Hematopoietic multipotent progenitor cell treated with erythropoietin and hydrocortisone succinate and interleukin-3 and kit ligand, for 17 days (in vitro differentiated cells): ENCODE measurements at places on chromosomes 6 and 20.

DNA sequence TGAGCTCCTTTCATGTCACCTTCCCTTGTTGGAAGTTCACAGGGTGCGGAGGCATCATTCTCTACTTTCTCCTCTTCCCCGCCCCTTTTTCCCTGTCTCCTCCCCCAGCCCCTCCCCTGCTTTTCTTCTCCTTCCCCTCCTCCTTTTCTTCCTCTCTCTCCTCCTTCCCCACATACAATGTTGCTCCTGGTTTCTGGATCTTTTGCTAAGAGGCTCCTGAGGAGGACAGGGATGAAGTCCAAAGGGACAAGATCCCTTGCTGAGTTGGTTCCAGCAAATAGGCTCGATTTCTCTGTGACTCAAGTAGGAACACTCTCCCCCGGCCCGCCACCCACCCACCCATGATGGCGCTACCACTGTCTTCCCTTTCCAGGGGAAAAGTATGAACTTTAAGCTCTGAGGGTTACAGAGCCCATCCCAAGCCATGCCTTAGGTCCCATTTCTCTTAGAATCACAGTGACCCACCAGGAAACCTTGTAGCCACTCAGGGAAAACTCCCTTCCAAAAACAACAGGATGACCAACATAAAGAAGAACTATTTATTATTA, 852 bp upstream of the TFEB start:
- no peak for DNase-seq

DNA sequence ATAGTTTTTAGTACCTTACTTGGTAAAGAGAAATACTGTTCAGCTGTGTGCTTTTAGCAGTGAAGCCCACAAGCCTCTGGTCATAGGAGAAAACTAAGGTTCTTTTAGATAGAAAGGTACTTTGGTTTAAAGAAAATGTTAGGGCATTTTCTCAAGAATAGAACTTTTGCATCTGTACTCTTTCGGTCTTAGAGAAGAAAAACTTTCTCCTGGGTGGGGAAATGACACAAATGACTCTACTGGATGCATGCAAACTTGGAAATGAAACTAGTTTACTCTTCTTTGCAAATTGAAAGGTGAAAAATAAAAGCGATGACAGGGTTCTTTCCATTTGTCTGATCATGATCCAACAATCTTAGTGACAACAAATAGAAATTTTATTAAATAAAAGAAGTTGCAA, 2.1 kb upstream of the TMEM217 start:
- peak; percentile 50 for DNase-seq

GRCh38 chr20:51376111-51376510, 166.4 kb downstream of the NFATC2 start:
- no peak for DNase-seq

- DNase-seq = no peak
Measured at GRCh38 chr6:143575901-143576426, 64.4 kb upstream of the FUCA2 start.

DNA sequence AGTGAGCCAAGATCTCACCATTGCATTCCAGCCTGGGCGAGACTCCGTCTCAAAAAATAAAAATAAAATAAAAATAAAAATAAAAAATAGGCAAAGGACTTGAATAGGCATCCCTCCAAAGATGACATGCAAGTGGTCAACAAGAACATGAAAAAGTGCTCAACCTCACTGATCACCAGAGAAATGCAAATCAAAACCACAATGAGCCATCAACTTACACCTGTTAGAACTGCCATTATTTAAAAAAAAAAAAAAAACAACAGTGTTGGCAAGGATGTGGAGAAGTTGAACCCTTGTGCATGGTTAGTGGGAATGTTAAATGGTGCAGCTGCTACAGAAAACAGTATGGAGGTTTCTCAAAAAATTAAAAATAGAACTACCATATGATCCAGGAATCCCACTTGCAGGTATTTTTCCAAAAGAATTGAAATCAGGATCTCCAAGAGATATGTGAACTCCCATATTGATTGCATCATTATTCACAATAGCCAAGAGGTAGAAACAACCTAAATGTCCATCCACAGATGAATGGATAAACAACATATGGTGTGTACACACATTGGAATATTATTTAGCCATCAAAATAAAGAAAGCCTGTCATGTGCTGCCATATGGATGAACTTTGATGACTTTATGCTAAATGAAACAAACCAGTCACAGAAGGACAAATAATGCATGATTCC, 2.8 kb downstream of the C20orf203 start:
- DNase-seq = no peak

- no peak for DNase-seq
Measured at GRCh38 chr6:163585932-163586437, 171.5 kb downstream of the QKI start.

DNA sequence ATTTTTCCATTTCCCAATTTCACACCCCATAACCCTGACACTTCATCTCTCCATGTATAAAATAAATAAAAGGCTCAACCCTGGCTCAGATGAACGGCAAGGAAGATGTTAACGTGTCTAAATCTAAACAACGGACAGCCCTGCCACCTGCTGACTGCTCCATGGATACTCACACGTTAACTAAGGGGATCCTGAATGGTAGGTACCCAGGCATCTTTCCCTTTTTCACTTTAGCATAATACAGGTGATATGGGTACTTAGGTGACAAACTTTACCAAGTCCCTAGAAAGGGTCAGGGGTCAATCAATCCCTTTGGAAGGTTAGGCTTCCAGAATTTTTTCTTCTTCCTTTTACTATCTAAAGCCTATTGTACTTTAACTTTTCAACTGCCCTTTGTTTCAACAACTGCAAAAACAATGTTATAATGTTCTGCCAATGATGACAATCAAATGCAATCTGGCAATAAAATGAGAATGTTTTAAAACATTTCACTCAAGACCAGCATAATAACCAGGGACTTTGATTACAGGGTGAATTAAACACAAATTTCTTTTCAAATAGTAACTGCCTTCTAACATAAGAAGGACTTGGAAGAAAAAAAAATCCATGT, 52.4 kb upstream of the IPCEF1 start:
- no peak for DNase-seq

GRCh38 chr20:12355185-12355584, 437.5 kb downstream of the BTBD3 start:
- DNase-seq = no peak

DNA sequence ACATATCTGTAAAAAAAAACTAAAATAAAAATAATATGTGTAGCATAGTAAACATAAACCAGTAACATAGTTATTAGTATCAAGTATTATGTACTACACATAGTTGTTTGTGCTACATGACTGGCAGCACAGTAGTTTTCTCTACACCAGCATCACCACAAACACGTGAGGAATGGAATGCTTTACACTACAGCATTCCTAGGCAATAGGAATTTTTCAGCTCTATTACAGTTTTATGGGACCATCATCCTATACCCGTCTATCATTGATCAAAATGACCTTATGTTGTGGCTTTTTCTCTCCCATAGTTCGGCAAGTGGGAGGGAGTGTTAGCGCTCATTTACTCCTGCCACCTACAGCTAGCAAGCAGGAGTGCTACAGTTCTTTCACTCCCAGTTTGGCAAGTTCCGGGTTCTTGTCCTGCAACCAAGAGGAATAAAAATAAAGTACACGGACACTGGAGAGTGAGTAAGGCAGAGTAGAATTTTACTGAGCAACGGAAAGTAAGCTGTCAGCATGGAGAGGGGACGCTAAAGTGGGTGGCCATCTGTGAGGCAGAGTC, 196.8 kb upstream of the HSF2 start:
- DNase-seq = no peak

- peak; percentile 64 for DNase-seq
Measured at GRCh38 chr6:133947302-133947900, 5.6 kb upstream of the TBPL1 start.

DNA sequence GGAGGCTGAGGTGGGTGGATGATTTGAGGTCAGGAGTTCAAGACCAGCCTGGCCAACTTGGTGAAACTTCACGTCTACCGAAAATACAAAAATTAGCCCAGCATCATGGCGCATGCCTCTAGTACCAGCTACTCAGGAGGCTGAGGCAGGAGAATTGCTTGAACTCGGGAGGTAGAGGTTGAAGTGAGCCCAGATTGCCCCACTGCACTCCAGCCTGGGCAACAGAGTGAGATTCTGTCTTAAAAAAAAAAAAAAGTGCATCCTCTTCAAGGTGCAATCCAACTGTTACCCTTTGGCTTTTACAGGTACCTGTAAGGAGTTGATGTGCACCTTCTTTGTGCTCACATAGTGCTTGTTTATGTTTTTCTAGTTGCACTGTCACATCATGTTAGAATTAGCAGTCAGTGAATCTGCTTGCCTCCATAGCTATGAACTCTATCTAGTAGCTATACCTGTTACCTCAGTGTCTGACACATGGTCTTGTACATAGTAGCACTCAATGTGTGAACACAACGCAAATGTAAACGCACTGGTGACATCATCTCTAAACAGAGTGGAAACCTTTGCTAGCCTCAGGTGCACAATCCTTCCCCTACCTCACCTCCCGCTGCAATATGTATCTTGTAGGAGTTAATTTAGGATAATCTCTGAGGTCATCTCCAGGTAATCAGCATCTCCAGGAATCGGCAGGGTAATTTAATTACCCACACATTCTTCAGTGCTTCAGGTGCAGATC, 9.7 kb downstream of the MSH5 start:
- DNase-seq = no peak

GRCh38 chr6:35176301-35177024, 35.3 kb upstream of the TCP11 start:
- no peak for DNase-seq

- DNase-seq = no peak
Measured at GRCh38 chr6:149112976-149113375, 204.5 kb upstream of the TAB2 start.

GRCh38 chr20:39214828-39215227, 252.7 kb downstream of the DHX35 start:
- no peak for DNase-seq

DNA sequence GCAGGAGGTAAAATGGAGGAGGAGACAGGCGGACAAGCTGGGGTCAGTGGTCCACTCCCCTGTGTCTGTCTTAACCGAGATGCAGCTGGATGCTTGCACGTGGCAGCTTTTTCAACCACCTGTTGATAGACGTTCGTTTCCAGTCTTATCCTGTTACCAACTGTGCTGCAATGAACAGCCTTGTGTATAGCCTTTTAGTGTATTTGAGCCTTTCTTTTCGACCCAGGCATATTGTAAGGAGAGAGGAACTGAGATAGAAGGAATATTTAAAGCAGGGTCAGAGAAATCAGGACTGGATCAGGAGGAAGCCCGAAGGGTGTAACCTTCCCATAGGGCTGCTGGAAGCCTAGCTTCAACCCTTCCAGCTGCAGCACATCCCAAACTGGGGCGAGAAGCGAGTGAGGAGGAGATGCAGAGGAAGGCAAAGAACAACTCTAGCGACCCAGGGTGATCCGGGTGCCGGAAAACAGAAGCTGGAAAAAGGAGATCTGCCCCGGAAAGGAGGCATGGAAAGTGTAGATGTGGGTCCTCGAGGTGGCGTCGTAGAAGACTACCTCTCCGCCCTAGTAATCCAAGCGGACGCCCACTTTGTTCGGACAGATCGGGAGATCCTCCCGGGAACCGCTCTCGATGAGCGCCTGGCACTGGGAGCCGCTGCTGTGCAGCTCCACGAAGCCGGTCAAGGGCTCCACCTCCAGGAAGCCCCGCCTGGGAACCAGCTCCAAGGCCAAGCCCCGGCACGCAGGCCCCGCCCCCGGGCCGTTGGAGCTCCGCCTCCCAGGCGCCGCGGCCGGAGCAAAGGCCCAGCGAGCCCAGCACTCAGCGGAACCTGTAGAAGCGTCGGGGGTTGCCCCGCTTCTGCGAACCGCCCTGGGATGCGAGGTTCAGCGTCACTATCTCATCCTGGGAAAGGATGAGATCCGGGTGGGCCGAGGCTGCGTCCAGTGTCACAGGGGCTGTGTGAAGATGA, 11.2 kb downstream of the TRIM31 start:
- DNase-seq = peak; percentile 93

DNA sequence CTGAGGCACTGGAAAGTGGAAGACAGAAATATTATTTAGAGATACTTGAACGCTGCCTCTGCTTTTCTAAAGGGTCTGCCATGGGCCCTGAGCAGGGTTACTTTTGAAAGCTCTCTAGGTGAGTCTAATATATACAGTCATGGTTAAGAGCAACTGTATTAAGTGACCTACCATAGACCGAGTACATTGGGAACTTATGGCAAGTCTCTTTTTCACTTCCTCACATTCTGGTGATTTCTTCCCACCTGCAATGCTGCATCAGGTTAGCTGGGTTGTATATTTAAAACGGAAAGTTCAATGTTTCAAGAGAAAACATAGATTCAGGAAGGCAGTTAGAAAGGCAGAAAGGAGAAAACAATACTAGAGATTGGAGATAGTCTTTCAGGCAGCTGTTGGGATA, 154.7 kb downstream of the PHF3 start:
- no peak for DNase-seq

GRCh38 chr6:11525468-11526155, 11.9 kb upstream of the TMEM170B start:
- no peak for DNase-seq

- no peak for DNase-seq
Measured at GRCh38 chr20:39823224-39823623, 861.1 kb downstream of the DHX35 start.

DNA sequence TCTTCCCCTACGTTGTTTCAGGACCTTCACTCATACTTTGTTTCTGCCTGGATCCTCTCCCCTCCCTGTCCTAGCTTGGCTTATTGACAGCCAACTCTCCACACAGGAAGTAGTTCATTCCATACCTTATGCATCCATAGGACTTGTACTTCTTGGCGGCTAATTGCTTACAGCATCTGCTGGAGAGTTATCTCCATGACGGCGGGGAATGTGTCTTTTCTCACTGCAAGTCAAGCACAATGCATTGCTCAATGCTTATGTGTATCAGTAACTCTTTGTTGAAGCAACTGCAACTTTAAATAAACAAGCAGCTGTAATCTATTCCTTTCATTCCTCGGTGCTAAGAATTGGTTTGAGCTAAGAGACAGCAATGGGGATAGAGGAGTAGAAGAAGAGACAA, 551.3 kb upstream of the EPHA7 start:
- no peak for DNase-seq

- no peak for DNase-seq
Measured at GRCh38 chr20:23164176-23164601, 78.1 kb upstream of the CD93 start.

GRCh38 chr20:32623667-32624157, 38.6 kb upstream of the NOL4L start:
- DNase-seq = no peak

GRCh38 chr6:40477246-40478126, 109.7 kb downstream of the LRFN2 start:
- no peak for DNase-seq

DNA sequence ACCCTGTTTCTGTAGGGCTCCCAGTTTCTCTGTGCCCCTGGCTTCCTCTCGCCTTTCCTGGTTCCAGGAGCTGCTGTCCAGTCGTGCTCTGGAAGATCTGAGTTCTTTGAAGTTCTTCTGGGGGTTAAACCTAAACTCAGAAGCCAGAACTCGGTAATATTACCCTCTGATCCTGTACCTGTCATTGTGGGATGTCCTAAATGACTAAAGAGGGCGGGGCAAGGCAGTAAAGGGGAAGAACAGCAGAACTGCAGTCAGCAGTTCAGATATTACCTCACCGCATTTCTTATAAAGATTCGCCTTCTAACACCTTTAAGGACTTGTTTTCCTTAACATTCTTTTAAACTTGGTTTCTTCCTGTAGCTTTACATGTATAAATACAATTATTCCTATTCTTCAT, 63.9 kb downstream of the FAM120B start:
- DNase-seq = no peak

GRCh38 chr6:21144928-21145327, 448.6 kb upstream of the SOX4 start:
- no peak for DNase-seq

- DNase-seq = no peak
Measured at GRCh38 chr6:151379933-151380847, 11.2 kb downstream of the ZBTB2 start.
